ENCODE measurements at places on chromosomes 6 and 20. TPM values are rescaled to one million over a fixed set of nuclear protein-coding genes. Genes with fewer than 3 reads are reported as not detected.

- DNase-seq = no peak
Observed at GRCh38 chr6:143059663-143060353, 881 bp upstream of the AIG1 start.

HLA-DPB1 gene
- total RNA-seq = 76.6 TPM

DNA sequence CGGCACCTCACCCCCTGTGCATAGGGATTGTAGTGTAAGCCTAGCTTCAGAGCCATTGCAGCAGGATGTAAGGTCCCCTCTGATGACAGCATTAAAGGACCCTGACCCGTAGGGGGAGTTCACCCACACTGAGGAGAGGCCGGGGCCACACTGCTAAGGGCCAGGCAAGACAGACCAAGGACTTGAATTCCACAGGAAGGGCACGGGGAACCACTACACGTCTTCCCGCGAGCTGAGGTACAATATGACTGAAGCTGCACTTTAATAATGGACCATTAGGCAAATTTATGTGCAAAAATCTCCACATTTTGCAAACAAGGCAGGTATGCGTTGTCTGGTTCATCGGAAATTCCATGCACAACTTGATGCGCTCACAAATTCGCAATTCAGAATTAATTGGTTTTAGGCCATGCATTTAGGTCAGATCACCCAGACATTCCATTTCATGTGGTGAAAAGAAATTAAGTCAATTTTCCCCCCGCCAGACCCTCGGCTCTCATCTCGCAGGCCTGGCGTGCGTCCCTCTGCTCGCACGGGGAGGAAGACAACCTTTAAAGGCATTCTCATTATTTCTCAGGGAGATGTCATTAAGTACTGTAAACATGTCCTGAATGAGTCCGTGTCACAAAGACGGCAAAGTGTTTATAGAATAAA is 111.8 kb downstream of the FOXA2 start:
- no peak for DNase-seq

DNA sequence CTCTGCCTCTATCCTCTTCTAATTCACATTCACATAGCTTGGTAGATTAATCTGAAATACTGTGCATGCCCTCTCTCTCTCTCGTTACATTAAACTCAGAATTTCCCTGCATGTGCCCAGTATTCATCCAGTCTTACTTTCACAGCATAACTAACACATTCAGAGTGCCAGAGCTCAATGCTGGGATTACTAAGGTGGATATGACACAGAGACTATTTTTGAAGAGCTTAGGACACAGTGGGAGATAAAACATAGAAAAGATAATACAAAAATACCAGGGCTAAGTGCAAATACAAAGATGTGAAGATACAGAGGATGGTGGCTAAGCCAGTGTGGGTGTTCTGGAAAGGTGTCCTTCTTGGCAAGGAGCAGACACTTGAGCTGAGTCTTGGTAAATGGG is 6.3 kb downstream of the SYNE1 start:
- no peak for DNase-seq

OPRM1 gene
- not detected for total RNA-seq

DNA sequence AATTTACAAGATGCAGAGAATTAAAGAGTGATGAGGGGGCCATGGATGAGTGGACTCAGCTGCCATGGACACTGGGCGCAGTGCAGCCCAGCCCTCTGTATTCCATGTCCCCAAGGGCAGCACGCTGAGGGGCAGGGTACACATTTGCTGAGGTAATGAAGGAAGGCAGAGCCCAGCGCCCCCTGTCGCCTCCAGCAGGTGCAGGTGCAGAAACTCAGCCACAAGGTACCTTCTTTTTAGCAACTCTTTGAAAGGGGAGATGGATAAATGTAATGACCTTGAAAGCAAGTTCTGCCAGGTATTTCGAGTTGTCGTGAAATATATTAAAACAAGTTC is 7.1 kb downstream of the CD93 start:
- DNase-seq = no peak

DNA sequence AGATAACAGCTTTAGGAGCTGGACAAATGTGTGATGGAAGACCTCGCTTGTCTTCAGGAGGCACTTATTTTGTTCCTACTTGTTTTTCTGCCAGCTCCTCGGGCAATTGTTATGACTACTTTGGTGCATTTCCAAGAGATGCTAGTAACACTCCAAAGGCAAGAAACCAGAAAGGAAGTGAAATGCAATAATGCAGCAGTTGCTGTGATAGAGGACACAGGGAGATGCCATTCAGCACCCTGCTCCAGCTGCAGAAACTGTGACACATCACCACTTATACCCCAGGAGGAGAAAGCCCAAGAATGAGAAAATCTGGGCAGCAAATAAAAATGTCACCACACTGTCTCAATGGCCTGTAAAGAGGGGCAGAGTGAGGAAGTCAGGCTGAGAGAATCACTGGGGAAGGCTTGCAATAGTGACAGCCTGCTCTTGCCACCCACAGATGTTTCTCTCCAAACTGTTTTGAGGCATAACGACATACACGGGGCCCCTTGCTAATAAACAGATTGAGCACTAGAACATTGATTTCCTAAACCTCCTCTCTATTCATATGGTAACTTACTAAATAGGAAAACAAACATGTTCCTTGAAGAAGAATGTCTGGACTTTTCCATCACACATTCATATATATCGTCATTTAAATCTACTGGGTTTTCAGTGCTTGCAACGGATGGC is 231.0 kb upstream of the PRND start:
- no peak for DNase-seq

- no peak for DNase-seq
Observed at GRCh38 chr20:11522366-11522741, 395.3 kb upstream of the BTBD3 start.

NUP43 gene
- total RNA-seq = 31.3 TPM

All from suprapubic skin (tissue), 4 donors.